ENCODE measurements at places on chromosomes 7 and 10.

DNA sequence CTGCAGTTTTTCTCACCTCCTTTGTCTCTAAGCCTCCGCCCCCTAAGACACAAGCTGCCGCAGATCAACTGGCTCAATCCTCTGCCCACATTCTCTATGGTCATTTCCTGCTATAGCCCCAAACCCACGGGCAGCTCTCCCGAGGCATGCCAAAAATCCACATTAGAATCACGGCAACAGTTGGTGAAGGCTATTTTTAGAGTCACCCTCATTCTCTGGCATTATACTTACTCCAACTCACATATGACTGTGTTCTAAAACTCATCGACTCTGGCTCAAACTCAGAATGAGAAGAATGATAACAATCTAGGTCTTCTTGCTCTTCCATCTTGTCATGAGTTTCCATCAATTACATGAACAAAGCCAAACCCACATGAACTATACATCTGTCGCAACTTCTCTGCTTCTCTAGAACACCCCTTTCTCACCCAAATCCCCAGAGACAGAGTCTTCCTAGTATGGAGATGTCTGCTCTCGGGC lies 10.9 kb upstream of the KIAA1549 start:
- peak; percentile 6 for DNase-seq

DNA sequence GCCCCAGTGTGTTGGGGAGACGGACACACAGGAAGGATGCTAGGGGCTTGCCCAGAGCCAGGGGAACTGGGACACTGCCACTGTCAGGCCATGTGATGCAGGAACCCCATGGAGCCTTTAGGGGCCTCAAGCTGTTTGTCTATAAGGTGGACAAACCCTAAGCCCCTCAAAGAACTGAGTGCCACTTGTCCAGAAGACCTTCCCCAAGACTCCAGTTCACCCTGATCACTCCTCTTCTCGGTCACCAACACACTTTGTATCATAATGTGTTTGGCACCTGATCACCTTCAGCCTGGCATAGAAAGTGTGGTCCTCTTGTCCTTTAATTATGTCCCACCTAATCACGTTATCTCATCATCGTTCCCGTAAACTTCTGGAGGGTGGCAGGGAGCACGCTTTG lies 700 bp downstream of the H2BK1 start:
- no peak for DNase-seq

- no peak for DNase-seq
These were observed 157.4 kb downstream of the NXPH1 start for GRCh38 chr7:8590791-8591190.

GRCh38 chr10:5561704-5562645 lies 37.2 kb downstream of the CALML3 start:
- no peak for DNase-seq

GRCh38 chr7:32218154-32218467 lies 147.9 kb upstream of the PDE1C start:
- DNase-seq = no peak

- no peak for DNase-seq
These were observed 81.6 kb upstream of the DNAJB6 start for GRCh38 chr7:157255201-157255606.

DNA sequence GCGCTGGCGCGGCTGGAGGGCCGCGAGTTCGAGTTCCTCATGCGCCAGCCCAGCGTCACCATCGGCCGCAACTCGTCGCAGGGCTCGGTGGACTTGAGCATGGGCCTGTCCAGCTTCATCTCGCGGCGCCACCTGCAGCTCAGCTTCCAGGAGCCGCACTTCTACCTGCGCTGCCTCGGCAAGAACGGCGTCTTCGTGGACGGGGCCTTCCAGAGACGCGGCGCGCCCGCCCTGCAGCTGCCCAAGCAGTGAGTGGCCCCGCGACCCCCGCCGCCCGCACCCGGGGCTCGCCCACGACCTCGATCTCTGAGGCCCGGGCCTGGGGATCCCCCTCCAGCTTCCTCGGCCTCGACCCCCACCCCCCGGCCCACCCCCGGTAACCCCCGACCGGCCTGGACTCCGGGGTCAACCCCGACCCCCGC lies 537 bp downstream of the FOXK1 start:
- DNase-seq = peak; percentile 29

DNA sequence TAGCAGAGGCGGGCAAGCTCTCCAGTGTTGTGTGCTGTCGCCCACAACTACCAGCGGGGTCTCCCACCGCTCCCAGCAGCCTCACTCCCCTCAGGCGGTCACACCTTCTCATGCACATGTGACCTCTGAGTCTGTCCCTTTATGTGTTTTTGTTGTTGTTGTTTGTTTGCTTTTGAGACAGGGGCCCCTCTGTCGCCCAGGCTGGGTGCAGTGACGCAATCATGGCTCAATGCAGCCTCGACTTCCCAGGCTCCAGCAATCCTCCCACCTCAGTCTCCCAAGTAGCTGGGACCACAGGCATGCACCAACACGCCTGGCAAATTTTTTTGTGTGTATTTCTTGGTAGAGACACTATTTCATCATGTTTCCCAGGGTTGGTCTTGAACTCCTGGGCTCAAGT lies 1.5 kb downstream of the CPSF4 start:
- no peak for DNase-seq

GRCh38 chr10:98067165-98067564 lies 36.7 kb upstream of the CRTAC1 start:
- no peak for DNase-seq

DNA sequence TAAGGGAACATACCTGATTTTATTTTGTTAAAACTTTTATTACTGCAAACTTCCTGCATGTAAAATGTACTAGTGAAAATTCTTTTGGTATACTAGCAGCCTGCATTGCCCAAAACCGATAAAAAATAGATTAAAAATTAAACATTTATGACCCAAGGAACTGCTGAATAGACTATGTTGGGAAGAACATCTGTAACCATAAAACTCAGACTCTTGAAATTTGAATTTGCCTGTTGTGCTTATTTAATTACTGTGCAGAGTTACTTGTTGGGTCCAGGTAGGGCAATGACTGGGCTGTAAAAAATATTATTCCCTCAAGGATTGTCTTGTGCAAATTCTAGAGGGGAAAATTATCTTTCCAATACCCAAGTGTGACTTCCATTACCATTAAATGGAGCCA lies 193.5 kb upstream of the PITRM1 start:
- DNase-seq = no peak

GRCh38 chr7:152624228-152624627 lies 51.7 kb downstream of the XRCC2 start:
- no peak for DNase-seq

DNA sequence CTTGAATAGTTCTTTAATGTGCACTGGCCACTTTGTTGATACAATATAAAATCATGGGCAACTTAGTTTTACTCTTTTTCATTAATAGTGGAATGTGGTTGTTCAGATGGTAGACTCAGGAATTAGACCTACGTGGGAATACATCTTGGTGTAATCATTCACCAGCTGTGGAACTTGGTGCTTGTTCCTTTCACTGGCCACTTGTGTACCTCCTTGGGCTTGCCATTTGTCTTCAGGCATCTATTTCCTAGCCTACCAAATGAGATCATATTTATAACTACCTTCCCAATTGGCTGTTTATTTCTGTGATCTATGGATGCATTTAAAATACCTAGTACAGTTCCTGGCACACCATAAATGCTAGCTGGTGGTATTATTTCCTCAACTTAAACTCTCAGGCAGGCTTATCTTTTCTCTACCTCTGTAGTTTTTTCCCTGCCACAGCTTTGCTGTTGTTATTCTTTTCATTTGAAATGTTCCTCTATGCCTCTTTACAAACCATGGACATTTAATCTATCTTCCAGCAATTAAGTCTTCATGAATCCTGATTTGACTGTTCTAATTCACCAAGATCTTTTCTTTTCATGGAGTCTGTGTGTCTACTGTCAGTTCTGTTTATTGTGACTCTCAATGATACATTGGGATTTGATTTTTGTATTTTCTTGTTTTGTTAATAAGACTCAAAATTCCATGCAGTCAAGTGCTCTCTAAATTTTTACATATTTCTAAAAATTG lies 113.0 kb downstream of the ADAM22 start:
- DNase-seq = no peak

DNA sequence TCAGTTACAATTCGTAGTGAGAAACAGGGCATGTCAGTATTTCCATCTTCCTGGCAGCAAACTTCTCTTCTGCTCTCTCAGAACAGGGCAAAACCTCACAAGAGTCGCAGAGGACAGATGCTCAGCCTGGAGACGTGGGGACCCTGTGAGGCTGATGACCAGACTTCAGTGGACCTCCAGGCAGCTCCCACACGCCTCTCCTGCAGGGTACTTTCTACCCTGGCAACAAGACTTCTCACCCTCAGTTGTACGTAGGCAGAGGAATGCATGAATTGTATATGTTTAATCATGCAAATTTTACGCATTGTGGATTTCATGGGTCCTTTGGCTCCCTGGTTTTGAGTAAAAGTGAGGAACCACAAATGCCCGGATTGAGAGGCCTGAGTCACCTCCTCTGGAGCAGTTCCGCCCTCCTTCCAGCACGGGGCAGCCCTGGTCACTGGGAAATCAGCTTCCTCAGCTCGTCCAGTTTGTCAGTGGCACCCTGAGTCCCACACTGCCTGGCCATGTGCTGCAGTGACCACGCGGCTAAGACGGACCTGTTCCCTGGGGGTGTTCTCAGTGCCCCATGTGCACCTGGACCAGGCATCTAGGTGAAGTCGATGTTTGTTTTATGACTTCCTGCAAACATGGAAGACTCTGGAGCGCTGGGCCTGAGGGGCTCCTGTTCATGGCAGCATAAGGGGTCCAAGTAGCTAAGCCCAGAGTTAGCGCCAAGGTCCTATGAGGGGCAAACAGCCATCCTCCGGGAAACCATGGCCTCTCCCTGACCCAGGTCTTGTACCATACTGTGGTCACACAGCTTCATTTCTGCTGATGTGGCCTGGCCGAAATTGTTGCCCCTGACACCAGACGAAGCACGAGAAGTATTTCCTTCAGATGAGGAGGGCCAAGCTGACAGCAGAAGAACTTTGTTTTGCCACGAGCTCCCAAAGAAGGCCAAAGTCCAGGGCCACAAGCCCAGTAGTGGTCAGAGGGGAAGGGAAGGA lies 165.1 kb downstream of the TNS3 start:
- DNase-seq = no peak

DNA sequence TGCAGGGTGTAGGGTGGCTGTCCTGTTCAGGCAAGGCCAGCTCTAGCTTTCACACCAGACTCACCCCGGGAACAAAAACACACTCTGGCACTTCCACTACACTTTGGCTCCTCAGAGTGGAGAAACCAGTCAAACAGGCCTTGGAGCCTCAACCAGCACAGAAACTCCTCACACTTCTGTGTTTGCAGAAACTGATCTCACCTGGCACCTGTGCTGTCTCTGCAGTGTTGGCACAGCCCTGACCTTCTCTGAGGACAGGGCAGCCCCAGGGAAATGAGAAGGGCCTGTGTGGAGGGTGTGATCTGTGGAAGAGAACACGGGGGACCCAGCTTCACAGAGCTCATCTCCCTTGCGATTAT lies 4.1 kb upstream of the CALML5 start:
- DNase-seq = no peak

DNA sequence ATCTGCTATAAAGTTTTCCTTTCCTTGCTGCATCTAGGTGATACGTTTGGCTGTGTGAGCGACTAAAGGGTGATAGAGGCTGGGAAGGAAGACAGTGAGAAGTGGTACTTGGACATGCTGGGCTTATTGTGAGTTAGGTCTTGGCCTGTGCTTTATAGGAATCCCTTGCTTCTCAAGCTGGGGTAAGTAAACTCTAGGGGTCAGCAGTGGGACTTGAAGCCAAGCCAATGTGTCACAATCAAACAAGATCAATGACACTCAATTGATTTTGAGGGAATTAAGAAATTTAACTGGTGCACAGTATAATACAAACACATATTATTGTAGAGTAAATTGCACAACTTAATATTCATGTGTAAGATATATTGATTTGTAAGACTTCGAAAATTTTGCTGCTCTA lies 155.8 kb upstream of the AOAH start:
- no peak for DNase-seq

- peak; percentile 9 for DNase-seq
These were observed 23.6 kb upstream of the SRI start for GRCh38 chr7:88243345-88243909.

DNA sequence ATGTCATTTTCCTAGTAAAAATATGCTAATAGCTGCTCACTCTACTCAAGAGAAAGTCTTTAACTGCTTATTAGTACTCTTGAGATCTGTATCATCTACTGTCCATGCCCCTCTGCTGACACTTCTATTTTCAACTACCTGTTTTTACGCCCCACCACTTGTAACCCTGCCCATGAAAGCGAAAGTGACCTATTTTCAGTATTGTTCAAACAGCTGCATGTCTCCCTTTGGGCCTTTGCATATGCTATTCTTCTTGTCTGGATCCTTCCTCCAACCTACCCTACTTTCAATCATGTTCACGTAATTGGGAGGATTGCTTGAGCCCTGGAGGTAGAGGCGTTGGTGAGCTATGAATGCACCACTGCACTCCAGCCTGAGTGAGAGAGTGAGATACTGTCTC lies 1481.3 kb downstream of the GATA3 start:
- DNase-seq = no peak

- DNase-seq = peak; percentile 64
These were observed 37.0 kb upstream of the LRRC17 start for GRCh38 chr7:102875700-102876295.
